ENCODE measurements at places on chromosomes 6 and 20.

DNA sequence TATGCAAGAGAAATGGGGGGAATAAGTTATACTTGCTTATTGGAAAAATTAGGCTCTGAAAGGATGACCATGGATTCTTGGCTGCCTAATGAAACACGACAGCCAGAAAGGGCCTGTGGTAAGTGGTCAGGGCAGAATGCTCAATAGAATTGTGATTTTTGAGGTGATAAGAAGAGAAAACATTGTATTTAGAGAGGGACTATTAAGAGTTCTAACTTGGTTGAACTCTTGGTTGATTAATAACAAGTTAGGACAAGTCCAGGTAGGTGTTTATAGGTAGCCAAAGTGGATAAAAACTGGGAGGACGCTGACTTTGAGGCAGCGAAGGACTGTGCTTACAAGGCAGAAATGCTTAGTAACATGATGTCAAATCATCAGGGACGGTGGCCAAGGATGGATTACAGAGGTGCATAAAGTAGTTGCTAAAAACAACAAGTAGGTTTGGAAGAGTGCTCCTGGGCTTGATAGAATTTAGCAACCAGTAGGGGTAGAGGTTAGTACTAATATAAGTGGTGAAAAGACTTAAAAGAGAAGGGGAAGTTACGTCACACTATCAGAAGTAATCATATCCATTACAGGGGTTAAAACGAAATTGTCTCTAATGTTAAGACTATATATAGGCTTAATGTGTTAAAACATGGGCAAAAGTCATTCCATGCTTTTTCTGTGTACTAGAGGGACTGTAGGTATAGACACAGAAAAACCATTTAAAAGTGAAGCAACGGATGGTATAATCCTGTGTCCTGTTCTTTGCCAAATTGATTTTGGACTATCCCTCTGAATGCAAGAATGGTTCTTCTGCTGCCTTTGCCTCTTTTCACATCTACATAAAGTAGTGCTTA, 98.6 kb downstream of the EYA4 start:
- no peak for DNase-seq

- no peak for DNase-seq
Observed at GRCh38 chr6:36823421-36824096, 15.7 kb downstream of the CPNE5 start.

- DNase-seq = peak; percentile 69
Observed at GRCh38 chr6:151389618-151390275, 1.6 kb downstream of the ZBTB2 start.

DNA sequence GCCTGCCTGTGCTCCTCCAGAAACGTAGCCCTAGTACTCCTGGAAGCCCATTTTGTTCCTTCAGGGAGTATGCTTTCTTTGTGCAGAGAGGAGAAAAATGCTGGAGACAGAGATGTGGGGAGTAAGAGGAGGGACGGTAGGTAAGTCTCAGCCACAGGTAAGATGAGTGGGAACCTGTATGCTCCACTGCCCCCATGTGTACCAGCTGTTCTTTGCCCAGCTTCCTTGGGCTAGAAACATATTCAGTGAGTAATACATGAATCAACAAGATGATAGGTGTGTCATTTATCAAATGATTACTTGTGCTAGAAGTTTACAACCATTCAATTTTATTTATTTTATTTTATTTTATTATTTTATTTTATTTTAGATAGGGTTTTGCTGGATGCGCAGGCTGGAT, 13.6 kb upstream of the CEP85L start:
- no peak for DNase-seq

DNA sequence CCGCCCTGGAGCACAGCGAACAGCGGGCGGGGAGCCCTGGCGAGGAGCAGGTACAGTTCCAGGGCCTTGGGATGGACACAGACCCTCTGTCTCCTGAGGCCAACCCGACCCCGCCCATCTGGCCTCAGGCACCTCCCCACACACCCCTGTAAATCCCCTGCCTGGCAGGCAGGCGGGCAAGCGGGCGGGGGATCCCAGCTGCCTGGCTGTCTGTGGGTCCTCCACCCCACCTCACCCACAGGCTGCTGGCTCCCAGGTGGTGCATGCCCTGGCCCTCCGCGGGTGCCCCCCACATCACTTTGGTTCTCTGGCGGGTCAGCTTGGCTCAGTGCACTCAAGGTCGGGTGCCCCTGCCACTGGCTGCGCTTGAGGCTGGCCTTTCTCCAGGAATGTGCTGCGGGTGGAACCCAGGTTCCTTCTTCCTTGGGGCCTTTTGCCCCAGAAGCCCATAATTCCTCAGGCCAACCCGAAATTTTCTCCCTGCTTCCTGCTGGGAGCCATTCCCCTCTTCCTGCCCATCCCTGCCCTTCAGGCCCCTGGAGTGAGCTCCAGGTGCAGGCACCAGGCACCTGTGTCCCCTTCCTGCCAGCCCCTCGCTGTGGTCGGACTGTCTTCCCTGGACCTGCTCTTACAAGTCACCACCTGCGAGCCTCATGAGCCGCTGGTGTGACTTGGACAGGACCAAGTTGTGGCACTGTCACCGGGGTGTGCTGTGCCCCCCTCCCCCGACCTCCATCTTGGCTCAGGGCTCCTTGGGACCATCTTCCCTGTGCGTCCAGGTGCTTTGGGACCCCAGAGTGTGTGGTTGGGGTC, 5.3 kb upstream of the TNFRSF6B start:
- DNase-seq = no peak

- DNase-seq = no peak
Observed at GRCh38 chr6:4103929-4104328, 25.0 kb upstream of the FAM217A start.

DNA sequence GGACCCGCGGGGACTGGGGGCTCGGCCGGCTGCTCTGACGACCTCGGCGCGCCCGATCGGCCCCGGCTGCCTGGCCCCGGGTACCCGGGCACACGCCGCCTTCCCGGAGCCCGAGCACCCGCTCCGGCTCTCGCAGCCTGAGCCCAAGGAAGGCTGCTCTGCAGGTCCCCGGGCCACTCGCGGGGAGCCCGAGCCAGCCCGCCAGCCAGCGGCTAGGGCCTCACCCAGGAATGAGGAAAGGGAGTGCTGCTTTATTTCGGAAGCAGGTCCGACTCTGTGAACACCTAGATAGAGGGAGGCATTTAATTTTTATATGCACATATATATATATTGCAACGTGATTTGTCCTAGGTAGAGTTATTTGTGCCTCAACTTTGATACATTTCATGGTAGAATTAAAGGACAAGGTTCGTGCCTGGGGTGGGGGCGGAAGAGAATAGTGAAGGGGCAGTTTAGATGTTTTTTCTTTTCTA, 15.5 kb downstream of the FOXA2 start:
- no peak for DNase-seq

Data from iris pigment epithelial cell (primary cell).